ENCODE measurements at places on chromosomes 1 and 21.

- no peak for DNase-seq
These were observed 2.6 kb downstream of the INAVA start for GRCh38 chr1:200897259-200897658.

GRCh38 chr1:98253145-98253544 is 332.3 kb upstream of the DPYD start:
- DNase-seq, result no peak

DNA sequence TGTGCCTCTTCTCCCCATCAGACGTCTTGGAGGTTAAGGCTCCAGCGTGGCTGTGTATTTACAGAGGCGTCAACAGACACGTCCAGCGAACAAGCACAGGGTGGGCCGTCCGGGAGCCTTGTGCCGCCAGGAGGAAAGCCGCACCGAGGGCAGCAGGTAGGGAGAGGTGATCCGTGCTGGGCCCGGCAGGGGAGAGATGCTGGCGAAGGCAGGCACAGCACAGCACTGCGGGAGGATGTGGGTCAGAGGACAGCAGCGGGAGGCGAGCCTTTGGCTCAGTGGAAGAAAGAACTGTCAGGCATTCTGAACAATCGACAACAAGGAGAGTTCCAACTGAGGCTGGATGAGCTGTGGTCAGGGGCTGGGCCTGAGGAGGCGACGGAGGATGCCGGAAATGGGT is 144.1 kb upstream of the TNR start:
- DNase-seq, result no peak

- DNase-seq, result peak; percentile 8
These were observed 253.8 kb downstream of the PCP4 start for GRCh38 chr21:40120940-40121575.

DNA sequence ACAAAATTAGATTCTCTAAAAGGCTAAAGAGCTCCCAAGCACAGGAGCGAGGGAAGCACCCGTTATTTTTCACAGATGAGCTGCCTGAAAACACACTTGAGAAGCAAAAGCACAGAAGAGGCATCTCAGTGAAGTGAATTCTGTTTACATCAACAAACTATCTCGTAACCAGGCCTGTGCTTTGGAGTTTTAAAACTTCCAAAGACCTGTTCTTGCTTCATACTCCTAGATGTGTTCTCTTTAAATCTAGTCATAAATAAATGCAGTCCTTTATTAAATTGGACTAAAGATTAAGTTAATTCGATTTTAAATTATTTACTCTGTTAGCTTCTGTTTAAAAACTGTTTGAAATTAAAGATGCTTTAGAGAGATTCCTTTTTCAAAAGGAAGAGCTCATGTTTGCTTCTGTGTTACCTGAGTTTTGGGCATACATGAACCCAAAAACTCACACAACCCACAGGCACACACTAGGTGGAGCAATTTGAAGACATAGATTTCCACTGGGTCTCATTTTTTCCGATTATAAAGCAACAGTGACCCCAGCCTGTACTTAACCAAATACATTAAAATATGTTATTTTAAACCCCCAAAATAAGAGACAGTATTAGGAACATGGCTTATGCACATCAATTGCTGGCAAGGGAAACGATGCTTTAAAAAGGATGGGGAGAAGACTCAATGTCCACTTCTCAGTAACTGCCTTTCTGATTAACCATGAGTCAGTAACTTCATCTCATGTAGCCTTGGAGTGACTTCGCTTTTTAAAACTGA is 648.2 kb downstream of the SMYD3 start:
- no peak for DNase-seq

DNA sequence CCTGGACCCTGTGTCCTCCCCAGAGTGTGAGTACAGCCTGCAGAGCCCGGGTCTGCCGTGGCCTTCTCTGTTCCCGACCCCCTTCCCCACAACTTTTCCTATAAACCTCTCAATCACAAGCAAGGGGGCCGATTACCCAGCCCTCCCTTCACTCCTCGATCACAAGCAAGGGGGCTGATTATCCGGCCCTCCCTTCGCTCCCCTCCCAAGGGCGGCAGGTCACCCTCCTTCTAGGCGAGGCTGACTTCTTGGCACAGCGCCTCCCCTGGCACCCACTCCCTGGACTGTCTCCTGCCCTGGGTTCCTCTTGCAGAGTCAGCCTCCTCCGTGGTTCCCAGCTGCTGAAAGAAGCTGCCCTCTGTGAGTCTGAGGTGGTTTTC is 12.3 kb upstream of the LDLRAP1 start:
- DNase-seq, result no peak

GRCh38 chr1:154391086-154391770 is 13.9 kb upstream of the IL6R start:
- DNase-seq, result no peak

DNA sequence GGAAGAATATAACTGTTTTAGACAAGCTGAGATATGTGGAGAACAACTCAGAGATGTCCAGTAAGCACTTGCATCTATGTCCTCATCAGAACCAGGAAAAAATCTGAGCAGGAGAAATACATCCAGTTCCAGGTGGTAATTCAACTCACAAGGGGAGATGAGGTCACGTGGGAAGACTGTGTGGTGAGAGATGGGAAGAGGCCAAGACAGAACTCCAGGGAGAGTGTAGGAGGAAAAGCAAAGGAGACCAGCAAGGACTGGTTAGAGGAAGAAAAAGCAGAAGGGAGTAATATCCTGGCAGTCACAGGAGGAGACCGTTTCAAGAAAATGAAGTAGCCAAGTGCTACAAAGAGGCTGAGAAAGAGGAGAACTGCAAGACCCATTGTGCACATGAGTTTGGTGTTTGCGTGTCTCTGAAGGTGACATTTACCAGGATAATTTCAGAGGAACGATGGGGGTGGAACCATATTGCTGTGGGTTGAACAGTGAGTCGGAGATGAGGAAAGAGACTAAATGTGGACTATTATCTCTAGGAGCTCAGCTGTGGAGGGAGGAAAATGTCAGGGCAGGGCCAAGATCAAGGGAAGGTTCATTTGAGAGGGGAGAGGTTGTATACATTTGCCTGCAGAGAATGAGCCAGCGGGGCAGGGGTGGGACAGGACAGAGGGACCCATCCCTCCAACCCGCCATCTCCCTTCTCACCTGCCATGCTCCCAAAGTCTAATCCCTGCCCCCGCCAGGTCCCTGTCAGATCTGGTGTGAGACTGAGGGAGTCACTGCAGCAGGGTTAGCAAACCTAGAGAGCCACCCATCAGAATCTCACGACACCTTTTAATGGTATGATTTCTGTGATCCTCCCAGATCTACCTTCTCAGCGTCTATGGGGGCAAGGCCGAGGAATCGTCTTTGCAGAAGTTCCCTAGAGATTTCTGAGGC is 24.9 kb downstream of the SUSD4 start:
- DNase-seq, result peak; percentile 30

GRCh38 chr1:40638097-40639036 is 27.1 kb downstream of the RIMS3 start:
- no peak for DNase-seq

- DNase-seq, result no peak
These were observed 36.5 kb upstream of the GPR157 start for GRCh38 chr1:9165396-9165795.

GRCh38 chr1:85361606-85362296 is 85.3 kb upstream of the BCL10 start:
- DNase-seq, result no peak

DNA sequence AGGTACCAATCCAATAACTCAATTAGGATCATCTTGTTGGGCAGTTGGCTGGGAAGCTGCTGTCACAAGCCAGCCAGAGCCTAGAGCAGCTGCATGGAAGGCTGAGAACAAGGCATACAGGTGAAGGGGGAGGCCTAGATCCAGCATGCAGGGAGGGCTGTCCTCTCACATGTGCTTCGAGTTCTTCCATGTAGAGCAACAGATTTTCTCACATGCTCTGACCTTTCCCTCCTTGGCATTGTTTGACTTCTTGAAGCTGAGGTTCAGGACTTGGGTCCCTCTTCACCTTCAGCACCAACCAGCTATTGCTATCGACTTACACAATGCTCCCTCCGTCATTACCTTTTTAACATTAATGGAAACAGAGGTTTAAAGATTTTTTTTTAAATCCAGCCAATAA is 257.7 kb downstream of the ATG4C start:
- DNase-seq, result no peak

- DNase-seq, result no peak
These were observed 14.6 kb upstream of the CAMSAP2 start for GRCh38 chr1:200724064-200724463.

DNA sequence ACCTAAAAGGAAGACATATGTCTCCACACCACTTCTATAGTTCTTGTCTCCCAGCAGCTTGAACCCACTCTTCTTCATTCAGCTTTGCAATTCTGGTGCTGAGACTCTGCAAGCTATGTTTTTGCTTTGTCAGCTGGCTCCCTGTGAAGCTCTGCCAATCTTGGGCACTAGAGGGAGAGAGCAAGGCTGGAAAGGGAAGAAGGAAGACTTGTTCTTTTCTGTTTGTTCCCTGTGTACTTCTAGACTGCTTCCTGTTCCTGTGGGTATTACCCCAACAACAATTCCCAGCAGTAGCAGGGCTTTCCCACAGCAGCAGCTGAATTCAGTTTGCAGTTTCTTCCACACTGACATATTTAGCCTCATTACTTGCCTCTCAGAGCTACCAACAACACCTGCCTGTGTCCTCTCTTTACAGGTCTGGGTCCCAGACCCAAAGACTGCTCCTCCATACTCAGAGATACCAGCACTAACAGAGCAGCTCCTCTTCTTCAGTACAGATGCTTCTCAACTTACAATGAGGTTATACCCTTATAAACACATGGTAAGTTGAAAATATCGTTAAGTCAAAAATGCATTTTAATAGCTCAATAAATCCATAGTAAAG is 275.2 kb upstream of the NEGR1 start:
- DNase-seq, result peak; percentile 36

DNA sequence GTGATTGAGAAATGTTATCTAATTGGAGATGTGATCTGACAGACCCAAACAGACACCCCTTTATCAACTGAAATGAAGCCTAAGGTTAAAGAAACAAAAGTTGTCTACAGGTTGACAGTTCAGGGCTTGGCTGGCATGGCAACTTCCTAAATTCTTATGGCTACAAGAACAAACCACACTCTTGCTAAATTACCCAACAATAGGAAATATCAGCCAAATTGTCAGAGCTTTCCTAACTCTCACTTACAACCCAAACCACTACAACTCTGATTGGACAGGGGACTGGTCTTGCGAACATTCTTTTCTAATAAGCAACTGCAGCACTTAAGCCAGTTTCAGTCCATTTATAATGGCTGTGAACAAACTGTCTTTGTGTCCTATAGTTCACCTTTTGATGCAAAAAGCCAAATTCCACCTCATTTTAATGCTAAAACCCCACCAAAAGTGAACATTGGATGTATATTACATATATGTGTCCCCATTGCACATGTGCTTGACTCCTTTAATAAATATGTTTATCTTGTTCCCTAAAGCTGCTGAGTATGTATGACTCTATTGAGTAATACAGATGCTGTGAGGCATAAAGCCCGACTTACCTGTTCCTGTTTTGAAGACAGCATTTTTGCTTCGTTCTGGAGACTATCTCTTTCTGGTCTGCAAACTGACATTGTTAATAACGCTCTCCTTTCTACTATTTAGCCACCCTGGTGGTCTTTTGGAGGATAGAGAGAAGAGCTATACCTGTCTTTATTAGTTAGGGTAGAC is 101.3 kb upstream of the HMCN1 start:
- peak; percentile 98 for DNase-seq
